GM13976 (cell line): ENCODE measurements at places on chromosomes 5 and 9.
A peak's percentile ranks its signal among the peaks of the same experiment; 100 is the strongest.

DNA sequence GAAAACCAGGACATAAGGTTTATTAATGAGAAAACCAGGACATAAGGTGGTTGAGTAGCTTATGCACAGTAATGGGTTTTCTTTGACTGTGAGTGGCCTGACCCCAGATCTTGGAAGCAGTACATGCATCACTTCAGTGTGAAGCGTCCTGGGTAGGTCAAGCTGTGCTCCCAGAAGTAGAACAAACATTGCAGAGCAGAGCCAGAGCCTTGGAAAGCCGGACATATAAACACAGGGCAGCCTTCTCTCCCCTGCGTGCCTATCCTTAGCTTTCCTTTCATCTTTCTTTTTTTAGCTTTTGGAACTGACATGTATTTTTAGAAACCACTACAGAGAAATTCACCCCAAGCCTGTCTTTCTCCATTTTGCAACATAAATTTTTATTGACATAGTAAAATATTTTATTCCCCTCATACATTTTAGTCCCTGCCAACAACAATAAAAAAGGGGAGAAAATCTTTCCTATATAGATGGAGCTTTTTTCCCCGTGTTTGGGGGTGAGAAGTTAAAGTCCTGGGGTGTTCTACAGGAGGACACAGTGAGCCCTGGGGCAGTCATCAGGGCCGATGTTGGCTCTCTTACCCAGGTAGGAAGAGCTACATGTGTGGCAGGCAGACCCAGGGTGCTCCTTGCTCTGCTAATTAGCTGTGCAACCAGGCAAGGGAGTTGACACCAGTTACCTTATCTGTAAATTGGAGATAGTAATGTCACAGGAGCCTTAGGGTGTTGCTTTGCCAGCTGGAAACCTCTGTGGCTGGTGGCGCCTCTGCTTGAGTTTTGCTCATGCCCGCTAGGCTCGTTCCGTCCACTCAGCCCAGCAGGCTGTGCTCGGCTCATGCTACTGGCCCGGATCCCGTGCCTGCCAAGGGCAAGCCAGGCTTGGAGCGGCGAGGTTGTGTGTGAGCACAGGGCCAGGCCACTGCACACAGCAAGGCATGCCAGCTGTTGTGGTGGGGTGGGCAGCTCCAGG lies 389.6 kb downstream of the KDM4C start:
- no peak for DNase-seq

GRCh38 chr5:160269017-160269416 lies 39.7 kb downstream of the FABP6 start:
- DNase-seq = no peak

GRCh38 chr5:88881571-88881971 lies 1.4 kb downstream of the MEF2C start:
- no peak for DNase-seq

GRCh38 chr5:150117945-150118560 lies 31.7 kb upstream of the CSF1R start:
- DNase-seq = no peak

GRCh38 chr5:171846323-171846722 lies 60.7 kb downstream of the SMIM23 start:
- no peak for DNase-seq

GRCh38 chr5:54523534-54523933 lies 6.0 kb downstream of the SNX18 start:
- no peak for DNase-seq

GRCh38 chr5:112635276-112635675 lies 102.4 kb upstream of the APC start:
- DNase-seq = no peak

- no peak for DNase-seq
These were observed 20.2 kb downstream of the SNX18 start for GRCh38 chr5:54537725-54538124.

DNA sequence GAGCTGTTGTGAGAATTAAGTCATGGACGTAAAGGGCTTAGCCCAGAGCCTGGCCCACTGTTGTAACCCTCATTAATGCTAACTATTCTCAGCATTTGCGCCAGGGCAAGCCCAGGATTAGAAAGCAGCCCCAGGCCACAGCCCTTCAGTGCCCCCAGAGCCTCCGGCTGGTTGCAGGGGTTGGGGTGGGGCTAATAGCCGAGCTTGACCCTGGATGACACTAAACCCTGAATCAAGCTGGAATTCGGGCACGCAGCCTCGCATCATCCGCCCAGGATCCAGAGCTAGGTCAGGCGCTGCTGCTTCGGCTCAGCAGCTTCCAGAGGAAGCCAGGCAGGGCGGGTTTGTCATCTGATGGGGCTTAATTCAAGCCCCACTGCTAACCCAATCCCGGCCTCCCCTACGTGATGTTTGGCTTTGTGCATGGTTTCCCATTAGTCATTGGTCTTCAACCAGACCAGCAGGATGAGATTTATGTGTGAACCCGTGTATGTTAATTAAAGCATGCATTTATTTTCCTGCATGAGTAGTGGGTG lies 1.2 kb upstream of the MEGF9 start:
- no peak for DNase-seq

GRCh38 chr5:159944056-159944600 lies 27.8 kb downstream of the ADRA1B start:
- DNase-seq = no peak

- DNase-seq = no peak
These were observed 66.7 kb upstream of the ADRA1B start for GRCh38 chr5:159849437-159850083.

DNA sequence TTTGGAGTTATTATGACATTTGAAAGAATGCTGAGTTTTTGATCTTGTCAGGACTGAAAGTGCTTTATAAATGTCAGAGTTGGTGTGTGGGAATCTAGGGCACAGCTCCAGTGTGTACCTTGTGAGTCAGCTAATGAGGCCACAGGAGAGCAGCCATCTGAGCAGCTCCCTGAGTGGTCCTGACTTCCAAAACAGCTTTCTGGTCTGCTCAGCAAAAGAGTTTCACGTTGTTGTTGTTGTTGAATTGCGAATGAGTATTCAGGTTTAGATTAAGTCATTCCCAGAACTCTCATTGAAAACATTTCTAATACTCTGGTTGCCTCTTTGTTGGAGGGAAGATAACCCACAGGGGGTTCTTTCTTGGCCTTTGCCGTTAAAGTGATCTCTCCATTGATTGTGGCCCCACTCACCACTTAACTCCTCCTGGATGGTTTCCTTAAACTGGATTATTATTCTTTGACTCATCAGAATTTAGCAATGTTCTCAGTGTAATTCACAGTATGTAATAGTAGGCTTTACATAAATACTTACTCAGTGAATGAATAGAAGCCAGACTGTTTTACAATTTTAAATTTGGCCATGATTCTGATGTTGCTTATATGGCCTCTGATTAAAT lies 125.1 kb upstream of the SGCD start:
- DNase-seq = no peak

GRCh38 chr5:139974661-139975060 lies 68.4 kb downstream of the NRG2 start:
- DNase-seq = peak; percentile 30

DNA sequence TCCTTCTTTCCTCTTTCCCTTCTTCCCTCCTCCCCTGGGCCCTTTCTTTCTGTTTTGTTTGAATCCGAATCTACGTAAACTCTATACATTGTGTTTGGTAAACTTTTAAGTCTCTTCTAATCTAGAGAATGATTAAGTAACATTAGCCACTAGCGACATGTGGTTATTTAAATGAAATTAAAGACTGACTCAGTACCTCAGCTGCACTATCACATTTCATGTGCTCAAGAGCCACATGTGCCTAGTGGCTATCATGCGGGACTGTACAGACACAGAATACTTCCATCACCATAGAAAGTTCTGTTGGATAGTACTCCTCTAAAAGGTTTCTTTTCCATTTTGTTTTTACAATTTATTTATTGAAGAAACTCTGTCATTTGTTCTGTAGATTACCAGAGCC lies 29.0 kb downstream of the DCTN4 start:
- DNase-seq = no peak

GRCh38 chr5:97553604-97554452 lies 370.8 kb upstream of the RIOK2 start:
- no peak for DNase-seq

DNA sequence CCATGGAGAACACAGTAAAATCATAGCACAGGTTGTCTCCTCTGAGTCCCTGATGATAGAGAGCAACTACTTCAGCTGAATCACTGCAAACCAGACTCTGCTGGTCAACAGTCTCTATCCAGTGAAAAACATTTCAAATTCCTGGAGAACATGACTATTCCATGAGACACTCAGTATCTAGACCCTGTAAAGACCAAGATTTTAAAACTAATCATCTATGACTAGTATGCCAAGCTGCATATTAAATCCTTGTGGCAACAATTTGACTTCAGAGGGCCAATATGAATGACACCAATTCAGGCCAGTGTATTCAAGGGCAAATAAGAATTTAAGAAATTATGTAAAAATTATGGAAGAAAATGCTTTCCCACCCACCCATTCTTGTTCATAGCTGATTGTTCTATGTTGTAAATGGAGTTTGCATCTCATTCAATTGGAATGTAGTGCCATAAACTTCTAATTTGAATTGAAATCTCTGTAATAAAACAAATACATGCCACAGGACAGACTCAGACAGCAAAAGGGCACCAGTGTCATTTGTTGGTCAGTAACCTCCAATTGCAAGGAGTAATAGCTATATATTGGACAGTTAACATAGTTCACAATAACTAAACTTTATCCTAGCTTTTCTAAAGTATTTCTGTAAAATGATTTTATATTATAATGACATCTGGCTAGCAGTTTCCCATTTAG lies 80.1 kb upstream of the LPAR1 start:
- no peak for DNase-seq

GRCh38 chr5:39440192-39440957 lies 15.6 kb upstream of the DAB2 start:
- no peak for DNase-seq

- no peak for DNase-seq
These were observed 488 bp downstream of the COL15A1 start for GRCh38 chr9:98944057-98944733.

DNA sequence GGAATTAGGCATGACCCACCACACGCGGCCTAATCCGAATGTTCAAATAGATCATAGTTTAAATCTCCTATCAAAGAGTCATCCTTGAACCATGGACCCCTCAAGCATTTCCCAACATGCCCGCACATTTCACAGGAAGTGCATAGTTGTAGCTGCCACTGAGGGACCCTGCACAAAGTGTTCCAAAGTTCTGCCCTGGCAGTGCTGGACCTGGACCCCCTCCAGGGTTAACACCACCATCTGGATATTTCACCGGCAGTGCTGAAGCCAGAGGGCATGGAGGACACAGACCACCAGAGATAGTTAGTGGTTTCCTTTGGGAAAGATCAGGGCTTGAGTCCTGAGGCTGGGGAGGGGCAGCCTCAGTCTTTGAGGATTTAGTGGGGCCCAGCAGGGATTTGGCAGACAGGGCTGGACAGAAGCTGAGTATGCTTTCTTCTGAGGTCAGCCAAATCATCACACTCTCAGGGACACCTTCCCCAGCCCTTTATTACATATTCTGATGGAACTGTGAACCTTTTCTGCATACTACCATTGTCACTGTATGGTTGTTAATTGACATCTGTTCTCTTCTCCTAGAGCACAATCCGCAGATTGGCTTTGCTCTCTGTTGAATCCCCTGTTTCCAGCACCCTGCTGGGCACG lies 143.6 kb upstream of the EFNA5 start:
- no peak for DNase-seq

GRCh38 chr9:107586493-107586892 lies 96.9 kb upstream of the KLF4 start:
- DNase-seq = no peak

GRCh38 chr9:121185178-121185745 lies 16.4 kb downstream of the RAB14 start:
- no peak for DNase-seq

DNA sequence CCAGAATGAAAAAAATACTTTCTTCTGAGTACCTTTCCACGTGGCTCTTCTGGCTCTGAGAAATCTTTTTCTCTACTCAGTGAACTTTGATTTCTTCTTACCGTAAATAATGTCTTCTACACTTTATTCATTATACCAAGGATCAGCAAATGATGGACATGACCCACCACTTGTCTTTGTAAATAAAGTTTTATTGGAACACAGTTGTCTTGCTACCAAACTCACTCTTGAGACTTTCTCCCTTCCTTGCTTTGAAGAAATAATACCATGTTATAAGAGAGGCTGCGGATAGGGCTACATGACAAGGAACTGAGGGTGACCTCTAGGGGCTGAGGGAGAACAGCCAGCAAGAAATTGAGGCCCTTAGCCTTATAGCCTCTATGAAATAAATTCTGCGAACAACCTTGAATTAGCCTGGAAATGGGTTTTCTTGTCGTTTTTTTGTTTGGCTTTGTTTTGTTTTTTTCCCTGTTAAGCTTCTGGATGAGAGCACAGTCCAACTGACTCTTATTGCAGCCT lies 212.5 kb downstream of the COMMD10 start:
- DNase-seq = no peak

- no peak for DNase-seq
These were observed 1138.2 kb downstream of the TAF11L14 start for GRCh38 chr5:18772475-18772874.

DNA sequence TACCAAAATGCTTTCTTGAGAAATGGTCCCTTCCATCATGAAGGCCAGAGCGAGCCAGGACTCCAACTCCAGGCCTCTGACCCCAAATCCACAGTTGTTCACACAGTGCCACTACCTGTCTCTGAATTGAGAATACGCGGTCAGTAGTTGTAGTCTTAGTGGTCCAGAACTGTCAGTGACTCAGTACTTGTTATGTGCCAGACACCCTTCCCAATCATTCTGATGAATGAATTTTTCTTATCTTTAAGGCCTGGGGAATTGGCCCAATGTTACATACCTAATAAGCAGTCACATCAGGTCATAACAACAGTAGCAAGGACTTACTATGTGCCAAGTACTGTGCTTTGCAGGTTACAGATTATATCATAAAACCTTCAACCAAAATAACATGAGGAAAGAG lies 72.7 kb upstream of the RARS1 start:
- no peak for DNase-seq

DNA sequence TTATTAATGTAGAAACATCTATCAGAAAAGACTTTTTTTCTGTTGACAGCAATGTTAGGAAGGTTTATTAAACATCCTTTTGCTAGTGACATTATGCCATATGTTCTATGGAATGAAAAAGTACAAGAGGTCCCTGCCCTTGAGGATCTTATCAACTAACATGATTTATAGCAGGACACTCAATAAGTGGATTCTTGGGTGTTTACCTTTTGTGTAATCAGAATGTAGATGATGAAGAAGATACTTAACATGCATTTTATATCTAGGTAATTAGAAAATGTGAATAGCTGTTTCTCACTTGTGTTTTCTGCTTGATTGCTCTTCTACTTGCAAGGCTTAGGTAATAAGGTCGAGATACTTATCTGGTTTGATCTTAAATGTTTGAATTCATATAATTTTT lies 4.9 kb downstream of the HMGCR start:
- no peak for DNase-seq

- no peak for DNase-seq
These were observed 180.4 kb downstream of the SEMA5A start for GRCh38 chr5:9365512-9365911.

- no peak for DNase-seq
These were observed 139.4 kb upstream of the TLR4 start for GRCh38 chr9:117564839-117565238.

- DNase-seq = no peak
These were observed 19.8 kb downstream of the LECT2 start for GRCh38 chr5:135934939-135935338.
